ENCODE measurements at places on chromosomes 11 and 22.

GRCh38 chr22:20211997-20212753 lies 55.9 kb downstream of the RTN4R start:
- DNase-seq: no peak

DNA sequence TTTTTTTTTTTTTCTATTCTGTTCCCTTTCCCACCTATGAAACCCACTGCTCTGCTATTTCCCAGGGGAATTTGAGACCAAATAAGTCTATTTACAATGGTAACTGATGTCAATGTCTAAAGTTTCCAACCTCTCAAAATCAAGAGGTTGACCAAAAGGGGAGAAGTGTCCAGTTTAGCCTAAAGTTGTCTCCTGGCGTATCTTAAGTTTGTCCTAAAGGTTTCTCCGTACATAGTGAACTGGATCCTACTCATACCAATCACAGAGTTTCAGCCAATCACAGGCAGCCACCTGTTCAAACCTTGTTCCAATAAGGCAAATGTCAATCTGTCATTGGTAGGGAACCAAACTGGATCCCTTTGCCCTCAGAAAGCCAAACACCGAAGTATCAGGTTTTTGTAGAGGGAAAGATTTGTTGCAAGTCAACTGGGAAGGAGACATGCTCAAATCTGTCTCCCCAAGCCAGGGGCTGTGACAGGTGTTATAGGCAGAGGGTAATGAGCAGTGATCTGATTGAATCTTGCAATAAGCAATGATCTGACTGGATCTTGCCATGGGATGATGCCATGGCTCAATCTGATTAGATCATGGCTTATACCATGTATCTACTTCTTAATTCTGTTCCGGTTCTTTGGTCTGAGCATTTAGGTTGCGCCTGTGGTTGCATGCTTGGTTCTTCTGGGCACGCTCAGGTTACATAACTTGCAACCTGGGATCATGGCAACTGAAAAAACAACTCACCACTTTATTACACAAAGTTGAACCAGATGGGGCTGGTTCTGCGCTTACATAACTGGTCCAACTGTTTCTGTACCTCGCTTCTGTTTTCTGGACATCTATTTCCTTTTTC lies 1.1 kb upstream of the VPS37C start:
- DNase-seq: no peak

- no peak for DNase-seq
Measured at GRCh38 chr22:19420321-19420720, 11.2 kb downstream of the HIRA start.

GRCh38 chr11:71138737-71139425 lies 113.5 kb downstream of the SHANK2 start:
- DNase-seq: no peak

DNA sequence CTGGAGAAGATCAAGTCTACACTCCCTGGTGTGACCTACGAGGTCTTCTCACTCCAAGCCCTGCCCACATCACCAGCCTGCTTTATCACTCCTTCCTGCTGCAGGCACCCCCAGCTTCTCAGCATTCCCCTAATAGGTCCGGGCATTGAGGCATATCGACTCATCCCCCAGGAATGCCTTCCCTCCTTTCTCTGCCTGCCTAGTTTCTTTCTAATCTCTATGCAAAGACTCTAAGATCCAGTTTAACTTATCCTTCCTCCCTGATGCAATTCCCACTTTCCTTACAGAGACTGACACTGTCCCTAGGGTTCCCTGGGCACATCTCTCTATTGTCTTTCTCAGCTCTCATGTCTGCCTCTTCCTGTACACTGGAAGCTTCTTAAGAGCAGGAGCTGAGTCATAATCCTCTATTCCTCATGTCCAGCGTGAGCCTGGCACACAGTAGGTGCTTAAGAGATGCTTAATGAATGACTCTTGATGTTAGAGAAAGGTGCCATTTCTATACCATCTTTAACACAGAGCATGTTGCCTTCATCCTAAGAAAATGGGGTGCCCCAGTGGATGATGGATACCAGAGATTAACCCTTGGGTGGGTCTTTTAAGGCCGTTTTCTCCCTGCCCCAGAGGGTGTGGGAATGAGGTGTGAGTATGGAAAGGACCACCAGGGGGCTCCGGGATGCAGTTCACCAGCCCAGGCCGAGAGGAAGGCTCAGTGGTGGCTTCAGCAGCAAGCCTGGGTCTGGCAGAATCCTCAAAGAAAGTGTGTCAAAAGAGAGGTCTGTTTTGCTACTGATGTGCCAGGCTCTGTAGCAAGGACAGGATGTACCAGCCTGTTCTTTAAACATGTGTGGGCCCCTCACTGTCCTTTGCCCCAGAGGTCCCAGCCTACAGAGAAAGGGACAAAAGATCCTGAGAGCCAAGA lies 34.7 kb downstream of the PARVA start:
- no peak for DNase-seq

DNA sequence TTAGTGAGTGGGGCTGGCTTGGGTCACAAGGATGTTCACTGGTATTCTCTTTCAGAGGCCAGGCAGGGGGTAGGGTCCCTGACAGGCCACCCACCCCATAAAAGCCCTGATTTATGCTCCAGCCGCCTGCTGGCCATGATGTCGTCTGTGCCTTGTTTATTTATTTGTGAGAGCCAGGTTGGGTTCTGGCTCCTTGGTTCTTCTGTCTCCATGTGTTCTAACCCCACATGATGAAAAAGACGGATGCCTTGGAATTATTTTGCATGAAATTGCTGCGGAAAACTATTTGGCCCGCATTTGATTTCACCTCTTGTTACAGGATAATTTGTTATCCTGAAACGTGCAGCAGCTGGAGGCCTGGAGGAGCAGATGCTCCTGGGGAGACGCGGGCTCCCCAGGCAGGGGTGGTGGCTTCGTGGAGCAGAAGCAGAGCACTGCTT lies 46.3 kb upstream of the WNT11 start:
- no peak for DNase-seq

- DNase-seq: no peak
Measured at GRCh38 chr11:63913866-63914830, 2.8 kb downstream of the RCOR2 start.

GRCh38 chr11:14380947-14381561 lies 22.1 kb upstream of the RRAS2 start:
- DNase-seq: peak; percentile 11

GRCh38 chr11:82890936-82891335 lies 9.3 kb downstream of the PRCP start:
- no peak for DNase-seq

DNA sequence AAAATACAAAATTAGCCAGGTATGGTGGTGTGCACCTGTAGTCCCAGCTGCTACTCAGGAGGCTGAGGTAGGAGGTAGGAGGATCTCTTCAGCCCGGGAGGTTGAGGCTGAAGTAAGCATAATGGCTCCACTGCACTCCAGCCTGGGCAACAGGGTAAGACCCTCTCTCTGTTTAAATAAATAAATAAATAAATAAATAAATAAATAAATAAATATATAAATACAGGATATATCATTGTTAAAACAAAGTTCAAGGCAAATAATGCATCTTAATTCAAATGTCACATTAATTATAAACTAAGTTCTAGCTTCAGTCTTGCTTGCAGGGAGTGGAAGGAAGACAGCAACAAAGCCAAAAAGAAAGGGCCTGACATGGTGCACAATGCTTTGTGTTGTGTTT lies 44.5 kb upstream of the PANX1 start:
- DNase-seq: no peak

DNA sequence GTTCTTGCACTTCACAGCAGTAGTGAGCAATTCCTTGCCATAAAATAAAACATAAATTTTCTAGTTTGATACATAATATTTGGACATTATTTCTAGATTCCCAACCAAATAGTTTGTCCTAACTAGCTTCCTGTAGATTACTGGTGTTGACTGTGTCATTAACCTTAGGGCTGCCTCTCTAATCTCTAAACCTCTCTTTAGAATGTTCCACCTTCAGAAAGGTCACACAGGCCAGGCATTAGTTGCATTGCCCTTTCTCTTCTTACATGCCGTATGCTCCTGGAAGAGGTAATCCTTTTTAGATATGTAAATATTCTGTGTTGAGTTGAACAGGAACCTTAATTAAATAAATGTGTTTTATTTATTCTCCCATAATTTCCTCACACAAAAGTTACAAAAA lies 904.9 kb upstream of the CNTN5 start:
- no peak for DNase-seq

DNA sequence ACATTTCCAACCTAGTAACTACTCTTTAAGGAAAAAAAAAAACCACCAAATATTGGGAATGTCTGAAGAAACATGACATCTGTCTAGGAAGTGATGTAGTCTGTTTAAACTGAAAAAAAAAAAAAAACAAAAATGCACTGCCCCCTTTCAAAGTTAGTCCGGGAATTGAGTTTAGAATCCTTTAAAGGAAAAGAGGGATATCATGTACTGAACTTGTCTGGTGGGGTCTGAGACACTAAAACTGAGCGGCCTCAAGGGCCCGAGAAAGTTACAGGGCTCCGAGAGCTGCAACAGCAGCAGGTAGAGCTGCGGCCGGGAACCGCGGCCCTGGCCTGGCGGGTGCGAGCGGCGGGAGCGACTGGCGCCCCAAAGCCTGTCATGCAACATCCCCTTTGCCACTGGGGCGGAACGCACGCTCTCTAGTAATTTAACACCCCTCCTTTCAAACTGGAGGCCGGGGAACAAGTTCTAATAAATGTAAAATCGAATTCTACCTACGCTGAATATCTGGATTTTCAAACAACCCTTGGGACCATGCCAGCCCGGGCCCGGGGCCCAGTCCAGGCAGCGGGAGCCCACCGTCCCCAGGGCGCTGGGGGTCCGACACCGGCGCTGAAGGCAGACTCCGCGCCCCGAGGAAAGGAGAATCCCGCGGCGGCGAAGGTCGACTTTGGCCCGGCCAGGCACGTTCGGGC lies 736 bp downstream of the RDX start:
- peak; percentile 21 for DNase-seq

- no peak for DNase-seq
Measured at GRCh38 chr22:41517172-41518047, 26.9 kb downstream of the POLR3H start.

DNA sequence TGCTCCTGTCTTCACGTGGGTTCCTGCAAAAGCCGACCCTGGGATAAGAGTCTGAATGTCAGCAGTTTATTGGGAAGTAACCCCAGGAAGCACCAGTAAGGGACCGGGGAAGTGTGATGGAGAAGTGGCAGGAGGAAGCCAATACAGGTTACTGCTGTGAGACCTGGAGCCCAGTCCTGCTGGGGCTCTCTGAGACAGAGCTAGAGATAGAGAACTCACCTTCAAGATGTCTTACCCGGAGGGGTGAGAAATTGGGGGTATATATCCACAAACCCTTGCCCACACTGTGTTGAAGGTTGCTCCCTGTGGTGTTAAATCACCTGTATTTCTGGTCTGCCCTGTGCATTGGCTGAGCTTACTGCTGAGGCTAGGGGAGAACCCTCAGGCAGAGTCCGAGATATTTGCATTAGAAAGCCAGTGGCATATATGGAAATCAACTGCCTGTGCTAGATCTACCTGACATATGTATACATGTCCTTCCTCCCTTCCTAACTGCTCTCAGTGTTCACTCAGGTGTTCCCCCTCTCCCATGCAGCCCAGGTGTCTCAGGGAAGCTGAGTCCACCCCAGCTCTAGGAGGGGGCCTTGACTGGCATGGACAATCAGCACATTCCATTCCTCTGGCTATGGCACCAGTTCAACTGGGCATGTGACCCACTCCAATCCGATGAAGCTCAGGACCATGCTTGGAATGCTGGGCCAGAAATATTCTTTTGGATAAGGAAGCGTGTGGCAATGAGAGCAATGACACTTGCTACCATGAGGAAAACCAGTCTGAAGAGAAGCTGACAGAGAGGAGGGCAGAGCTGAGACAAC lies 6.8 kb upstream of the MICAL2 start:
- DNase-seq: no peak

- no peak for DNase-seq
Measured at GRCh38 chr11:65478388-65479183, 20.3 kb upstream of the MALAT1 start.

DNA sequence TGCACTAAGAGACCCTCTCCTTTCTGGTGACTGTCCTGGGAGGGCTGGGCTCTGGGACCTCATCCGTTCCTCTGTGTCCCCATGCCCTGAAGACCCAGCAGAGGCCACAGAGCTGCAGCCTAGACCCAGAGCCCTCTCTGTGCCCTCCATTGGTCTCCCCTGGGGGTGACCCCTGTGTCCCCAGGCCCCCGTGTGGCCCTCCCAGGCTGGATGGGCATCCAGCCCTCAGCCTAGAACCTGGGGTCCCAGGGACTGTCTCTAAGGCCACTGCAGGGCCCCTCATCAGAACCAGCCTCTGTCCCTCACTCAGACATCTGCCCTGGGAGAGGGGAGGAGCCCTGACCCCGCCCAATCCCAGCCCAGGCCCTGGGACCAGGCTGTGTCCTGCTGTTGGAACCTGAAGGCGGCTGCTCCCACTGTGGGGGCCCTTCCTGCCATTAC lies 5.7 kb downstream of the IGLL1 start:
- no peak for DNase-seq

- DNase-seq: no peak
Measured at GRCh38 chr22:48780597-48781277, 1046.9 kb downstream of the BRD1 start.

DNA sequence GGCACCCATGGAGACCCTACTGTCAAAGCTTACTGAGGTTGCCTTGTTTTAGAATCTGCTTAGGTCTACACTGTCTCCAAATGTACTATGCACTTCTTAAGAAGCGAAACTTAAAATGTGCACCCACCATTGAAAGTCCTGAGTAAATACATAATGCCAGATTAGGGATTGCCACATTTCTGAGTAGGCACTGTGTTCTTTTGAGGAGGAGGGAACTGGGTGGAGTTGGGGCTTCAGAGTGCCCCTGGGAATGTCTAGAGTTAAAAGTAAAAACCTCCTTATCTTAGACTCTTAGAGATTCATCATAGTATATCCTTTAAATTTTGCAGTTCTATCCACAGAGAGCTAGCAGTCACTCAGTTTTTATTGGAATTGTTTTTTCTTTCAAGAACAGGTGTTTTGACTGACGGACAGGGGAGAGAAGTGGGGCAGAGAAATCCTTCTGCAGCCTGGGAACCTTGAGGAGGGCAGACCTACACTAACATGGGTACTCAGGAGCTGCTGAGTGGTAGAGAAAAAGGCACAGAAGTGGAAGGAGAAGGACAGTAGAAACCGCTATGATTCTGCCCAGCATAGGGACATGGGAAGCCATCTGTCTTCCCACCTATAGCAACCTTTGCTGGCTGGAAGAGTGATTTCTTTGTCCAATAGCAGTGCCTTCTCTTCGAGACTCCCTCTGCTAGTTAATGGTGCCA lies 33.4 kb upstream of the MICAL2 start:
- DNase-seq: no peak

DNA sequence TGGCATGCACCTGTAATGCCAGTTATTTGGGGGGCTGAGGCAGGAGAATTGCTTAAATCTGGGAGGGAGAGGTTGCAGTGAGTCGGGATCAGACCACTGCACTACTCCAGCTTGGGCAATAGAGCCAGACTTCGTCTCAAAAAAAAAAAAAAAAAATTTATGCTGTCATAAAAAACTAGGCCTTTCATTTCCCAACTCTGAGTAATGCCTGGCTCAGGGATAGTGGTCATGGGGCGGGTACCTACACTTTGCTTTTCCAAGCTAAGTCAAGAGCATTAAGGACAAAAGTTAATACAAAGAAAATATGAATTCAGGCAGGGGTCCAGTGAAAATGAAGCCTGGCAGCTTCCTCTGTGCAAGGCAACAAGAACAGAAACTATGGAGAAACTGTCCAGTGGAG lies 16.3 kb downstream of the CPSF7 start:
- DNase-seq: no peak

- no peak for DNase-seq
Measured at GRCh38 chr11:110434952-110435779, 5.4 kb downstream of the FDX1 start.

GRCh38 chr11:1228101-1228821 lies 5.4 kb downstream of the MUC5B start:
- DNase-seq: no peak

- no peak for DNase-seq
Measured at GRCh38 chr22:44758344-44758973, 6.1 kb downstream of the ARHGAP8 start.
